ENCODE measurements at places on chromosomes 12 and 14. TPM values are rescaled to one million over a fixed set of nuclear protein-coding genes. Genes with fewer than 3 reads are reported as not detected.

DNA sequence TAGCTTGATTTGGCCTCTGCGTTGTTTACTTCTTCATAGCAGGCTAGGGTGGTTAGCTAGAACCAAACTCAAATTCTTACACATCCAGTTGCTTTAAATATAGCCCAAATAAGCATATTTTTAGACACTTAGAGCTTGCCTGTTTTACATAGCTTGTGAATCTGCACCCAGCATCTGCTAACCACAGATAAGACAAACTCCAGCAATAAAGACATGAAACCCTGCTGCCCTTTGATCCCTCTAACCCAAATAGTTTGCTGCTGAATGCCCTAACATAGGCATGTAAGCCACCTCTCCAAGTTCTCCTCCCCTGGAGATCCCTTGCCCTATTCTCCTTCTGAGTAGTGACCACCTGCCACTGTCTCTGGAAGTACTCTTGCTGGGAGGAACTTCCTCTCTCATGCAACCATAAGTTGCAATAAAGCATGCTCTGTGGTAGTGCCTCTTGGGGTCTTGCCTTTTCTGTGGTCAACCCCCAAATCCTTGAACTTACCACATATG is 185.6 kb downstream of the TMEM117 start:
- no peak for DNase-seq

MAP1LC3B2 gene
- polyA plus RNA-seq: 1.4 TPM

DNA sequence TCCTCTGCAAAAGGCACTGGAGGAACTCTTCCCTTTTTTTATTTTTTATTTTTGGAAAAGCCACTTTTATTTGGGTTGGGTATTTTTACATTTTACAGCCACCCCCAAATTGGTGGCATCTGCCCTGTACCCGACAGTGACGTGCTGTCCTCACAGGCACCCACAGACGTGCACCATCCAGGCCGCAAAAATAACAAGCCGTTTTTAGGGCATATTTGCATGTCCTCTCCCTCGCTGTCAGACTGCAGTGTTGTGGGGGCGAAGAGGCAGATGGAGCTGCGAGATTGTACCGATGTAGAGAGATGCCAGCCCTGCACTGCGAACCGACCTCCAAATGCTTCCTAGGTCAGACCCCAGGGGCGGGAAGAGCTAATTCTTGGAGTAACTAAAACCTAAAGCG is 12.2 kb downstream of the JDP2 start:
- no peak for DNase-seq

- no peak for DNase-seq
Measured at GRCh38 chr12:132477017-132477702, 12.8 kb upstream of the FBRSL1 start.

DNA sequence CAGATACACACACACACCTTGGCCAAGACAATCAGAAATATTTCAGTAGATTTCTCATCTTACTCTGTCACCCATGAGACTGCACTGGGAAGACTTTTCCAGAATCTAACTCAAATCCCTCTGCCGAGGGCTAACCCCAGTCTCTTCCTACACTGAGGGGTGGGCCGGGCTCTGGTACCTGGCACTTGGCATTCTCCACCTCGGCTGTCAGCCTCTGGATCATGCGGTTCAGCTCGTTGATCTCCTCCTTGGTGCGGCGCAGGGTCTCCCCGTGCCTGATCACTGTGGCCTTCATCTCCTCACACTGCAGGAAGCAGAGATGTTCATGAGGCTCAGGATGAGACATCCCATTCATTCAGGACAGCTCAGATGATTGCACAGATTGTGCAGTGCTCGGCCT is 4.9 kb downstream of the KRT83 start:
- no peak for DNase-seq

KRT71 gene
- not detected for polyA plus RNA-seq

DNA sequence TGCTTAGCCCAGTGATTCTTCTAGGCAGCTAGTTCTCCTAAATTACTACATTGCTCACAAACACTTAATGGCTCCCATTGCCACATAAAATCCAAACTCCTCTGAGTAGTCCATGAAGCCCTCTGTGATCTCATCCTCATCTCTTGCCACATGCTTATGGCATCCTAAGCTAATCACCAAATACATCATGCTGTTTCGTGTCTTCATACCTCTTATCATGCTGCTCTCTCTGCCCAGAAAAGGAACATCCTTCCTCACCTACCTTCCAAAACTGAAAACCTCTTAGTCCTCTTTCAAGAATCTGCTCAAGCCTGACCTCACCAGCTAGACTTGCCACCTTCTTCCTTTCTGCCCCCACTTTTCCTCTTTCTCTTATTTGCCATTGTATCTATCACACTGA is 108.5 kb downstream of the DUSP6 start:
- DNase-seq: no peak

TMEM179 gene
- polyA plus RNA-seq: 0.63 TPM

GRCh38 chr14:69320581-69321365 is 60.8 kb downstream of the GALNT16 start:
- no peak for DNase-seq

GRCh38 chr12:68203460-68203875 is 22.1 kb downstream of the IL26 start:
- no peak for DNase-seq

MYH7 gene
- polyA plus RNA-seq: not detected

GRCh38 chr12:90167518-90168208 is 459.0 kb upstream of the ATP2B1 start:
- DNase-seq: no peak

DNA sequence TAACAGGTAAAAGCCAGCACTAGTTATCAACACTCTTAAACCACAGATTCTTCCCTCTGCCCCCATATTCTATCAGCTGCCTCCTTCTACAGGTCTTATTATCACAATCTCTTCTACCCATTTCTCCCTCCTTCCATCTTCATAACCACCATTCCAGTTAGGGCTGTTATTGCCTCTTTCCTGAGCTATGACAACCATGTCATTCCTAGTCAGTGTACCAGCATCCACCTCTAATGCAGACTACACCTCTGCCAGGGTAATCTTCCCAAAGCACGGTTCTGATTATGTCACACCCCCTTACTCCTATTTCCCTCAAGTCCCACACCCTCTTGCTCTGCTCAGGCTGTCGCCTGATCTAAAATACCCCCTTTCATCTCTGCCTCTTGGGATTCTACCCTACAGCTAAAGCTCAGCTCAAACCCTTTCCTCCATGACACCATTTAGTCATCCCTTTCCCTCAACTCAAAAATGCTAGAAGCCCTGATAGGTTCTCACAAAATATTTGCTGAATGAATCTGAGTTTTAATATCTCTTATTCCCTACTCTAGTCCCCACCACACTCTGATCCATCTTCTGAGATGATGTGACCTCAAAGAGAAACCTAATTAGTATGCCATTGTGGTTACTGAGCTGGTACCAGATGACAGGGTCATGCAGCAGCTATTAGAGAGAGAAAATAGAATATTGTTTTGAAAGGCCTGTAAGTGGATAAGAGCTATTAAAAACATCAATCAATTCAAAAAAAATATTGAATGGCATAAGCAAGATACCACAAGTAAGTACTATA is 11.7 kb downstream of the RACGAP1 start:
- no peak for DNase-seq

ENDOU gene
- polyA plus RNA-seq: not detected

All from A549 (cell line).